ENCODE measurements at places on chromosomes 1 and 21.

DNA sequence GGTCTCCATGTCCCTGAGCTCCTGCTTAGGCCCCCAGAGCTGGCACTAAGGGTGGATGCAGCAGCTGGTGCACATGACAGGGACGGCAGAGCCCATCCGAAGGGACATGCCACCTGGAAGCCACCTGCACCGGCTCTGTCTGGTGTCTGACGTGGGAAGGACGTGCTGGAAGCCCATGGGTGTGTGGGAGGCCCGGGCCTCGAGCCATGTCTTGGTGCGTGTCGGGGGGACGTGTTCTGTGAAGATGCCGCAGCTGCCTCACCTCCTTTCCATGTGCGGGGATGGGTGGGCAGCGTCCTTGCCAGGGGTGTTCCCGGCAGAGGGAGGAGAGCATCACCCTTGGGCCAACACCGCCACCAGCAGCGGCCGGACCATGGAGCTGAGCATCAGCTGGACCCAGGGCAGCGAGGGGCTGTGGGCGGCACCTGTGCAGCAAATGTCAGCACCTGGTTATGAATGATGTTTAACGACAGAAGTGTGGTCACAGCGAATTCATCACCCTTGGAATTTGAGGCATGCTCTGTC lies 15.5 kb upstream of the POFUT2 start:
- DNase-seq: no peak

GRCh38 chr21:46150491-46151121 lies 4.8 kb downstream of the FTCD start:
- DNase-seq: no peak

GRCh38 chr1:174671826-174672225 lies 224.1 kb downstream of the GPR52 start:
- DNase-seq: no peak

DNA sequence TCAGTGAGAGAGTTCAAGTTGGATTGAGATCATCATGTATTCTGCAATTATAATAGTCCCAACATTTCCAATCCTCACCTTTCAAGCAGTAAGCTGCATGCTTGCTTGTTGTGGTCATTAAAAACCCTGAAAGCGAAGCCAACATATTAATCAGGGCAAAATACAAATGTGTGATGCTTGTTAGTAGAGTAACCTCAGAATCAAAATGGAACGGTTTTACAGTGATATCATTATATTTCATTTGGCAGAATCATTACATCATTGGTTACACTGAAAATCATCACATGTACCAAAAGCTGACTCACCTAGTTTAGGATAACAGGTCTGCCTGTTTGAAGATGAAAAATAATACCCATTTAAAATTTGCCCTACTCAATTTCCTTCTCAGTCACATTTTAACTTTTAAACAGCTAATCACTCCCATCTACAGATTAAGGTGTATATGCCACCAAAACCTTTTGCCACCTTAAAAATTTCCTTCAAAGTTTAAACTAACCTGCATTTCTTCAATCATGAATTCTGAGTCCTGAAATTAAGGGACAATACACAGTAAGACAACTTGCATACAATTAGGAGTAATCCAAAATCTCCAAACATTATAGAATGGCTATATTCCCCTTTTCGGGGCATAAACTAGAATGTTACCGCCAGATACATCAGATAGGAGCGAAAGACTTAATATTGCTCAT lies 3.5 kb downstream of the GAS5 start:
- no peak for DNase-seq

DNA sequence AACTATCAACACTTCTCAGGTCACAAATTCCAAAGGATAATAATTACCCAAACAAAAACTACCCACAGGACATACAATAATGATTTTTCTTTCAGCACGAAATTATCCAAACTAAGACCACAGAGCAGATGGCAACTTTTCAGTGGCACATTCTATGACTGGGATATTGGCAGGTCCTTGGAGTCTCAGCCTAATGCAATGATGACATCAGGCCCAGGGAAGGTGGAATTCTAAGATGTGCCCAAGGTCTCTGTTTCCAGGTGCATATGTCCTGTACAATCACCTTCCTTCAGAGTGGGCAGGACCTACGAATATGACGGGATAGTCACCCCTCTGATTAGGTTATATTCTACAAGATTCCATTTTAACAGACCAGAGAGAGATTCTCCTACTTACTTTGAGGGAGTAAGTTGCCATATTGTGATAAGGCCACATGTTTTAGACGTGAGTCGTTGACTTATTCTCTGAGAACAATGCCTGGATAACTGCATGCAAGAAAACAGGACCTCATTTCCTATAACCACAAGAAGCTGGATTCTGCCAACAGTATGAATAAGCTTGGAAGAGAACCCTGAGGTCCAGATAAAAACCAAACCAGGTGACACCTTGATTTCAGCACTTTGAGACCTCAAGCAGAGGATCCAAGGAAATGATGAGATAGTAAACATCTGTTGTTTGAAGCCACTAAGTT lies 69.9 kb downstream of the ZC3H11B start:
- DNase-seq: no peak

GRCh38 chr1:218207194-218207593 lies 77.9 kb upstream of the RRP15 start:
- no peak for DNase-seq

DNA sequence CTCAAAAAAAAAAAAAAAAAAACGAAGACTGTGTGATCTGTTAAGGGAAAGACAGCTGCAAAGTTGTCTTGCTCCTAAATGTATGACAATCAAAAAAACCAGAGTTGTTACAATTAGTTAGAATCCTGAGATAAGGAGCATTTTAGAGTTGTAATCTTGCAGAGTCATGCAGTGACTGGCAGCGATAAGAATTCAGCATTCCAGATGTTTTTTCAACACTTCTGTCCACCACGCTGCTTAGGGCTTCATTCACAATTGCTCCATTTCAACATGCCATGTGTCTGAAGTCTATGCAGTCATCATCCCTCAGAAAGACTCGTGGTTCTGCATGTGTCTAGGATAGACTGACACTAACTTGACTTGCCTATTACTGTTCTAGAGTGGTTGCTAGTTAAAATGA lies 102.4 kb upstream of the BACE2 start:
- no peak for DNase-seq

DNA sequence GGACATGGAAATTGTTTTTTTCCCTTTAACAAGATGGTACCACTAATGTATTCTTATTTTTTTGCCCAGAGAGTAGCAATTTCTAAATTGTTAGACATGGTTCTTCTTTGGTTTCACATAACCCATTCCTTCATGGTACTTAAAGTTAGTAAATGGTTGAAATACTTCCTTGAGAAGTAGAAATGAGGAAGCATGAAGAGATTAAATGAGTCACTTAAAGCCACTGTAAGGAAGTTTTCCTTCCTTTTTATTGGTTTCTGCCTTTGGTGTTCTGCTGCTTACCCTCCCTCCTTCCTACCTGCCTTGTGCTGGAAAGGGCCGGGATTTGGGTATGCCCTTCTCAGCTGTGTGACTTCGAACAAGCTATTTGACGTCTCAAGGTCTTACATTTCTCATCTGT lies 101.0 kb downstream of the KIF26B start:
- DNase-seq: no peak

DNA sequence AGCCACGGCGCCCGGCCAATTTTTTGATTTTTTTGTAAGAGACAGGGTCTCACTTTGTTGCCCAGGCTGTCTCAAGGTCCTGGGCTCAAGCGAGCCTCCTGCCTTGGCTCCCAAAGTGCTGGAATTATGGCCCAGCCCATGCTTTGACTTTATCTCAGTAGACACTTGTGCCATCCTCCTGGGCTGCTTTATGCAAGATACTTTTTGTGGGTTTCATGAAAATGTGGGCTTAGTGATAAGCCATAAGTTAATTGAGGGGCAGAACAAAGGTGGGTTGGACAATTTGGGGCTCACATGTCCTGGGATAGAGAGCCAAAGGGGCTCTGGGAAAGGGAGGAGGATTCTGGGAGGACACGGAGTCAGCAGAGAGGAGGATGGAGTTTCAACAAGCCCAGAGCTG lies 22.0 kb downstream of the ALPL start:
- no peak for DNase-seq

DNA sequence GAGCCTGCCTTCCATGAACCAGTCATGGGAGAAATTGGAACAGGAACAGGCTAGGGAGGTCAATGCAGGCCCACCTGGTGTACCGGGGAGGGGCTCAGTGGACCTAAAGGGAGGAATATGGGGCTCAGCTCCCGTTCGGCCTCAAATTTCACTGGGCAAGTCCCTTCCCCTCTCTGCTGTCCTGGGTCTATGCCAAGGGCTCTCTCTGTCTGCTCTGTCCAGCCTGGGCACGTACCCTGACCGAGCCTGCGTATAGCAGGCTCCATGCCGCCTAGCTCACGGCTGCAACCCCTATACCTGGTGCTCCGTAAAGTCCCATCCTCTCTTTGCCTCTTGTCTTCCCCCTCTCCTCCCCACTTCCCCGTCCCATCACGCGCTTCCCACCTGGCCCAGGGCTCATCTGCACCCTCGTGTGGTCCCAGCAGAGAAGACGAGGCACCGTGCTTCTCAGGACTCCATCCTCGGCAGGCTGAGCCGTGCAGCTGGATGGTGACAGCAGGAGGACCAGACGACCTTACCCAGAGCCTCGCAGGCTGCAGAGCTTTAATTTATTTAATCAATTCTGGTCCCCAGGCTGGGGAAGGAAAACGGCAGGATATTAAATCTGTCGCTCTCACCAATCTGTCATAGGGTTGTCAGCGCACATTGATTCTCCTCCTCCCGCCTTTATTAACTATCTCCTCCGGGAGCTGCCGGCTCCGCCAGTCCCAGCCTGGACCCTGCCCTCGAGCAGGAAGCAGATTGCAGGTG lies 25.0 kb upstream of the DISP3 start:
- DNase-seq: no peak

DNA sequence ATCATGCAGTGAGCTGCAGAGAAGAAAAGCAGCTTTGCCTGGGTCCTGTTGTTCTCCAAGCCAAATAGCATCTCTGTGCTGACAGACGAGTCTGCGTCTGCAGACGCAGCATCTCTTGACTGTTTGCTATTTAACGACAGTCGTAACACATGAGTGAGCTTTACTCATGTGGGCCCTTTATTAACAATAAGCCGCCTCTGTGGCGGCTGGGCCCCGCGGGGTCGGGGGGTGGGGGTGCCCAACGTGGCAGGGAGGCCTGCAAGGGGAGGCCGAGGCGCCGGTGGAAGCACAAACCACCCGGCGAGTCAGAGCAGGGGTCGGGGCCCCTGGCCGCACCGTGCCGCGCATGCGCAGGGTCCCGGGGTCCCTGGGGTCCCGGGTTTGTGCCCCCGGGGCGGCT lies 435.1 kb downstream of the KIF26B start:
- DNase-seq: no peak

GRCh38 chr1:209414803-209415329 lies 168.6 kb upstream of the CAMK1G start:
- no peak for DNase-seq

DNA sequence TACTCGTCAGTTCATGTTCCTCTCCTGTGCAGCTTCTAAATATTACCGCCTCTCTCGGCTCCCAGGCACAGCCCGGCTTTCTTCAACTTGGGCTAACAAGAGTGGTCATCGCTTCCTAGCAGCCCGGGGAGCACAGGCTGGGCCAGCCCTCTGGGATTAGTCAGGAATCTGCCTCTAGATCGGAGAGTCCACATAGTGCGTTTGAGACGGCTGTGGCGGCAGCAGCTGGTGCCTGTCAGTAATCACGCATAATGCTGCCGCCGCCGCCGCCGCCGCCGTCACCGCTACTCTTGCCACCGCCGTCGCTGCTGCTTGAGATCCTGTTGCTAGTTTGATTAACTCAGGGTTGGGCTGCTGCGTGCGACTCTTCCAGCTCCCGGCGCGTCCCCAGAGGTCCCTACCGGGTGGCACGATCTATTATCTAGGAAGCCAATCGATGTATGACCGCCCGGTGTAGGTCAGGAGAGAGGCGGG lies at the start of gene RXRG:
Gene RXRG, minus strand, starts transcription at position 230 of the 474 bp plus-strand sequence. CDS start 233 bp downstream, outside the sequence.
- no peak for DNase-seq

- no peak for DNase-seq
These were observed 15.9 kb downstream of the KIAA1614 start for GRCh38 chr1:180928331-180929230.

- no peak for DNase-seq
These were observed 513.0 kb downstream of the PTPRC start for GRCh38 chr1:199151634-199152425.

DNA sequence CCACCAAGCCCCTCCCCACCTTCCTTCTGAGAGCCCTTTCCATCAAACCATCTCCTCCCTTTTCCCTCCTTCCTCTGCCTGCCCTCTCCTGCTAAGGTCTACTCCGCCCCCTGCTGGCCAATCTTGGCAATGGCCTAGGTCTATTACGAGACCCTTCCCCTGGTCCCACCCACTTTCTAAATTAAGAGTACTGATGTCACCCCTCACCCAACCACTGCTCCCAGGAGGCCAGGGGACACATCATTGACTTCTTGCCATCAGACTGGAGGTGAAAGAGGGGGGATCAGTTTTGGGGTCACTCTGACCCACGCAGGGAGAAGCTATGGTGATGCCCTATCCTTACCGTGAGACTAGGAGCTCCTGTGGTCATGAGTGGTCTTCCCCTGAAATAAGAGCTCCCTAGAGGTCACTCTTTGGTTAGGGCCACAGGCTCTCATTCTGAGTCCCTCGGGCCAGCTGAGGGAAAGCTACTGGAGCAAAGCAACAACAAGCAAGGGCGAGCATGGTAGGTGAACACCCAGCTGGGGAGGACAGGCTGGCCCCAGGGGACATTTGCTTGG lies 34.6 kb upstream of the S100A7 start:
- DNase-seq: peak; percentile 87

Measured in stimulated activated CD4-positive, alpha-beta T cell treated with anti-CD3 and anti-CD28 coated beads, Interleukin-2, amount 100 ng/mL, for 24 hours (primary cell).